Putamen (tissue), 1 donor: ENCODE measurements at places on chromosomes 13 and 19.

DNA sequence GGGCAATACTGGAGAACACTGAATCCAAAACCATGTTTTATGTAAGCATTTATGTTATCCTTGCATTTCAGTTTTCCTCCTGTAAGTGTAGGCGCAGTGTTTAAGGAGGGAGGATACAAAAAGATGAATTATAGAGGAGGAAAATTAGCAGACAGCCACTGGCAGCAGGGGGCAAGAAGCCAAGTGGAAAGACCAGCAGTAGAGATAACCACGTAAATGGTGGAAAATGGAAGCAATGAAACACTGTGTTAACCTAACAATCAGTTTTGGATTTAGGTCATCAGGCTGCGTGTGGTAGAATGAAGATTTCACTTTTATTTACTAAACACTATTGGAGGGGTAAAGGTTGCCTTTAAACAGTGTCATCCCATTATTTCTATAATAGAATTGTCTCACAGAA lies 447.3 kb downstream of the GPC6 start:
- no peak for DNase-seq

GRCh38 chr13:45872566-45872965 lies 21.0 kb upstream of the SIAH3 start:
- DNase-seq, result no peak

GRCh38 chr19:50427997-50428425 lies 4.7 kb upstream of the MYBPC2 start:
- peak; percentile 76 for DNase-seq

DNA sequence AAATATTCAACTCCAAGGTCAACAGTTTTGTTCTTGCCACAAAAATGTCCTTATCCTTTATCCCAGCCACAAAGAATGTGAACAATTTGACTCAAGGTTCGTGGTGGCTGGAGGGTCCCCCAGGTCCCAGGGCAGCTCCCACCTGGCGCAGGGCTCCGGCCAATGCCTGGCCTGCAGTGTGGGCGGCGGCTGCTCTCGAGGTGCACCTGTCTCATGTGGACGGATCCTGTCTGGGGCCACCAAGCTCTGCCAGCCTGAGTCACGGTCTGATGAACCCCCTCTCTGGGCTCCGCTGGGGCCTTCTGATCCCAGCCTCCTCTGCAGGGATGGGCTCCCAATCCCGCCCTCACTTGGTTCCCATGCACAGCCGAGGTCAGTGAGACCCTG lies 49.4 kb downstream of the GAS6 start:
- no peak for DNase-seq

- no peak for DNase-seq
Measured at GRCh38 chr13:98174307-98174706, 2.8 kb downstream of the RNF113B start.

DNA sequence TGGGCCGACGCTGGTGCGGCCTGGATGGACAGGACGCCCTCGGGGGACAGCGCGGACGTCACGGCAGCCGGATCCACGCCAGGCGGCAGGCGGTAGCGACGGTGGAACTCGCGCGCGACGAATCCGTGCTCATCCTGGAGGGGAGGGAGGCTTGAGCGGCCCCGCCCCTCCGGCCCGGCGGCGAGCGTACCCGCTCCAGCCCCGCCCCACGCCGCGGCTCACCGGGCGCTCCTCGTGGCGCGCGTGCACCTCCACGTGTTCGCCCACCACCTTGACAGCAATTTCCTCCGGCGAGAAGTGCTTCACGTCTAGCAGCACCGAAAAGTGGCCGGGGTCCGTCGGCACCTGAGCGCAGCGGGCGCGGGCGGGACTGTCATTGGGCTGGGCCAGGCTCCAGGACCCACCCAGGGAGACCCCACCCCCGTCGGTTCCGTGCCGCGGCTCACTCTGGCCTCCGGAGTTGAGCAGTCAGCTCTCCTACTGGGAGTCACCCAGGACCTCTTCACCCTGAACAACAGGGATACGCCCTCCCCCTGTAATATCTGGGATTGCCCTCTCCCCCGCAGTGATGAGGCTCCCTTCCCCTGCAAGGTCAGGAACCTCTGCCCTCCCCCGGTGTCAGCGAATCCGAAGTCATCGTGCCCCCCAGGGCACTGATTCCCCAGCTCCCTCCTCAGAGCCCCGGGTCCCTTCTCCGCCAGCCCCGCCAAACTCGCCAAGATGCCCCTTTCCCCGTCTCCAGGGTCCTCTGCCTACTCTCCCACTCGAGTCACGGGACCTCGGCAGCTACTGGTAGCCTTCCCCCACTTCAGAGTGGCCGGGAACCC lies 1.1 kb downstream of the HSPB6 start:
- no peak for DNase-seq

GRCh38 chr19:10617409-10618121 lies 7.8 kb upstream of the SLC44A2 start:
- DNase-seq, result no peak
